Umbilical cord (tissue), 2 donors: ENCODE measurements at places on chromosomes 1 and 21. TPM values are rescaled to one million over a fixed set of nuclear protein-coding genes. Genes with fewer than 3 reads are reported as not detected.
A peak's percentile ranks its signal among the peaks of the same experiment; 100 is the strongest.

Gene SPRR2A
- total RNA-seq, result not detected

DNA sequence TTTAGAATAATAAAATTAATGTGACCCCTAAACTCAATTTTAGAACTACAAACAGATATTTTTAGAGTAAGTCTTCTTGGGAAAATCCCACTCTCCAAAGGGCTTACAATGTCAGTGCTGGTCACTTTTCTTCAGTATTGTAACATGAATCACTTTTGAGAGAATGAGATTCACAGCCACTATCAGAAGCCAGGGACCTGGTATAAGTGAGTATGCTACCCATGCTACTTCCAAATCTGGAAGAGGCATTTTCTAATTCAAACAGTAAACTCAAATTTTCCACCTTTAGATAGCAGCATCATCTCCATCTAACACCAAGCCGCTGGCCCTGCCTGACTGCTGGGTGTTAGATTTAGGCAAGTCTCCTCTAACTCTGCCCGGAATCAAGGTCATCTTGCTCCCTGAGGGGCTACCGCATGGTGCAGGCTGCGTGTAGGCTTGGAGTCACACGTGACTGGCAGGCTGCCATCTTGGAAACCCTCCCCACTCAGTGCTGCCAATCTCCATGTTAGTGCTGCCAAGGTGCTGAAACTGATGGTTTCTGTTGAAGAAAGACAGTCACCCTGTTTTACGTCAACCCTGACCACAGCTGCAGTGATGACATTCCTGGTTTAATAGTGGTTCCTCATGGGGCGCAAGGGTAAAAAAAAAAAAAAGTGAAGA, 882.9 kb upstream of the B3GALT2 start:
- DNase-seq, result no peak

DNA sequence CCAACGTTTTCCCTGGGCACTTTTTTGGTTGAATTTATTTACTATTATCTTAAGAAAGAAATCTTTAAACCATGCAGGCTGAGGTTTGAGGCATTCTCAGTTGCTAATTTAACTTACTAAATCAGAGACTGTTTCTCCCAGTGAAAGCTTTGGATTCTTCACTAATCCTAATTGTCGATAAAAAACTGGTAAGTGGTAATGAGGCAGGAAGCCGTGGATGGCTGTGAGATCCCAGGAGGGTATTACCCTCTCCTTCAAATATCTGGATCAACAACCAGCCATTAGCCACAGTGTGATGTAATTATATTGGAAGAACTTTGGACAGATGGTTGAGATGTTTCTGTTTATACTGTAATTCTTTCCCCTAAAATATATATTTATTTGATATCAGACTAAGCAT, 485.0 kb downstream of the DISC1 start:
- DNase-seq, result no peak

Gene MTARC1
- 7.7 TPM for total RNA-seq

DNA sequence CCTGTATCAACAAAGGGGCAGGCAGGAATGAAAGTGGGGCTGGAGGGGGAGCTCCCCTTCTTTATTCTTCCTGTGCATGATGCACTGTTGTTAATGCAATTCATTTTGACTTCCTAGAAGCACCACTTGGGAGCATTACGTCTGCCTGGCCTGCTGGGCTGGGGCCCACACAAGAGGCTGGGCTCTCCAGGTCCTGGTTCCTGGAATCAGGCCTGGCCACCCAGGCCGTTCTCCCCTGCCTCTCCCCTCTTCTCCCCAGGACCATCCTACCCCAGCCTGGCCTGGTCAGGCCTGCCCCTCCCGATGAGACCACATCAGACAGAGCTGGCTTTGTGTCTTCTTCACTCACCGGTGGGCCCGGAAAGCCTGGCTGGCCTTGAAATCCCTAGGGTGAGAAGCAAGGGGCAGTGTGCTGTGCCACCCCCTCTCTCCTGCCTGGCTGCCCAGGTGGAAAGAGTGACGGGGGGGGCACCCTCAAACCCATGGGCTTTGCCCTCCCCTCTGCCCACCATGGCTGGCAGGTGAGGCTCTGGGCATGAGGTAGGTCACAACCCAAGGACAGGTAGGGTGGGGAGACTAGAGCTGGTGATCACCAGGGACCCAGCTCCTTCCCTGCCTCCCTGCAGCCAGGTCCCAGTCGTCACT, 20.7 kb upstream of the PEF1 start:
- peak; percentile 43 for DNase-seq

Gene CDC20
- 1.4 TPM for total RNA-seq

DNA sequence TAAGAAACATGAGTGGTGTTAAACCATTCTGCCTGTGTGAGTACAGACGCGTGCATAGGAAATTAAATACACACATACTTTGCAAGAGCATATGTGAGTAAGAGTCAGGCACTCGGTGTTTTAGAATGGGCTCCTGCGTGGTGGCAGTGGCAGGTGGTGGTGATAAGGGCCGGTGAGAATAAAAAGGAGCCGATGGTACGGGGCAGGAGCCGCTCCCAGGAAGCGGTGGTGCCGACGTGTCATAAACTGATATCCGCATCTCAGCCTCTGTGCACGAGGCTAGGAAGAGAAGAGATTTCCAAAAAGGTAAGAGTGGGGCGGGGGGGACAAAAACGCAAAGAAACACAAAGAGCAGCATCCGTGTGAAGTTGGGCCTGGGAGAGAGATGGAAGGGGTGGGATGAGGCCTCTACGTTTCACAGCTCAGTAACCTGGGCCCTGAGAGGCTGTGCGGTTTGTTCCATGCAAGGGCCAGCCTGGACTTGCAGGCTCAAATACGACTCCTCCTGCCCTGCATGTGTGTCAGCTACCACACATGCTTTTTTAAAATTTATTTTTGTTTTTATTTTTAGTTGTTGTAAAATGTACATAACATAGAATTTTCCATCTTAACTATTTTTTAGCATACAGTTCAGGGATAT, 127.7 kb upstream of the COL6A1 start:
- DNase-seq, result no peak

DNA sequence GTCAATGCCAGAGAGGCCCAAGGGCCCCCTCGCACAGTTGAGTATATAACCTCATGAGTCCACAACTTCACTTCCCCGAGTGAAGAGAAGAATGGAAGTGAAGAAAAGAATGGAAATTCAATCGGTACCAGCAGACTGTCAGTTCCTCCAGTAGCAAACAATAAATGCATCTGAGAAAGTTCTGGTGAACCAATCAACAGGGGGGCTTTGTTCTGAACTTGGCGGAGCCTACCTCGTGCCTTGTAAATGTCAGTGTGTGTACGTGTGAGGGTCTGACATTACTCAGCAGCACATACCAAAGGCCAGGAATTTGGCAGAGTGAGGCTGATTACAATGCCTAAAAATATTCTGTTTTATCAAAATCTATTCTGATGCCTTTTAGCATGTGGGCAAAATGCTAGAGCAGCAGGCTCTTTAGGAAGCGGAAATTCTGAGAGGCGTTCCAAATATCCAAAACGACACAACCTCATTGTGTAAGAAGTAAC, 238.5 kb downstream of the LTN1 start:
- peak; percentile 93 for DNase-seq

Gene SHISA4
- 50.8 TPM for total RNA-seq

DNA sequence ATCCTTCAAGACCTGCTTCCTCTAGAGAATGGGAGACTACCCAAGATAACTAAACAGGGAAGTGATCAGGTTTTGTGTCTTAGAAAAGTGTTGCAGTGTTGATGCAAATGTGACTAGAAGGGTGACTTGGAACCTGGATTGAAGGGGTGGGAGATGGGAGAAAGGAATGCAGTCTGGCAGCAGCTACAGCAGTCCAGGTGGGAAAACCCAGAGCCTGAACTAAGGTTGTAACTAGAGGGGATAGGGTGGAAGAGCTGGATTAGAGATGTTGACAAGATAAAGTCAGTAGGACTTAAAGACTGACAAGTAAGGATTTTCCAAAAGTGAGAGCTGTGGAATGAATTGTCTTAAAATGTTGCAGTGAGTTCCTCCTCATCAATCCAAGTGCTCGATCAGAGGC, 7.1 kb upstream of the SHISA4 start:
- DNase-seq, result no peak

Gene DNAH14
- 26.5 TPM for total RNA-seq

DNA sequence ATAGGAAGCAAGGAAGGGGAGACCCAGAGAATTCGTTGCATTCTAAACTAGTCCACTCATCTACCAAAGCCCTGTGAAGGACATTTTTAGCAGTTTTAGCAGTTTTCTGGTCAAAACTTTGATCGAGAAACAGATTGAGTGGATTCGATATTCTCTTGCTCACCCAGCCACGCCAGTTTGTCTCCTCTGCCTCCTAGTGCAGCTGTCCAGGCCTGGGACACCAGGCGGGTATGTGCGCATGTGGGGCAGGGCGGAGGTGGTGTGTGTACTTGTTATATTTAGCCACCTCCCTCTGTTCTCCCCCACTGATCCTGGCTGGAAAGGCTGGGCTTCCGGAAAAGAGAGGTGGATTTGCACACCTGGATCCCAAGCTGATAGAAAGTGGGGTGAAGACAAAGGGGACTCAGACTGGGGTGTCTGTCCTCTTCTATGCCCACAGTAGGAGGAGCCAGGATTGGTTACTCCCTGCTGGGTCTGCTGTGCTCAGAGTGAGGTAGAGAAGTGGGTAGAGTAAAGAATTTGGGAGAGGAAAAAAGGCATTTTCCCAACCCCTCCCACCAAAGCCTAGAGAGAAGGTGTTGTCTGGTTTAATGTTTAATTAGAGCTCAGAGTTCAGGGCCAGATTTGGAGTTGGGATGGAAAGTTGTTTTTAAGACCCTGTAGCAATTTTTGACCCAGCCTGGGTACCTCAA, 3.8 kb downstream of the LMNA start:
- DNase-seq, result no peak

GRCh38 chr1:86997538-86997937, 83.1 kb downstream of the HS2ST1 start:
- no peak for DNase-seq

Gene PLA2G2F
- total RNA-seq, result 1.2 TPM

DNA sequence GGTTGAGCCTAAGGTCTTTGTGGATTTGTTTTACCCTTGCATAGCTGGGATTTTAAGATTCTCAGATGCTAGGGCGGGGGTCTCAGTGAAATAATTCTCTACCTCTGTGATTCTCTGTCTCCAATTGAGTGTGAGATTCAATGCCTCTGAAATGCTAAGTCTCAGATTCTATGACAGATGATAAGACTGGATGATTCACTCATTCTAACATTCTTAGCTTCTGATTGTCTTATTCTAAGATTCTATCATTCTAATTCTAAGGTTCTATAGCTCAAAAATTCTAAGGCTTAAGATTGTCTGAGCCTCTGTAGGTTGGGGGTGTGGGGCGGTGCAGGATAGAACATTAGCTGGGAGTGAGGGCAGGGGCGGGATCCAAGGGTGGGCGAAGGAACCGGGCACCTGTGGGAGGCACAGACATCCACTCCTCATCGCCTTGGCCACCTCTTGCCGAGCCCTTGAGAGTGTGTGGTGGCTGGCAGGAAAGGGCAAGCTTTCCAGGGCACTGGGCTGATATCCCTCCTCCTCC, 29.5 kb downstream of the ADGRB2 start:
- DNase-seq, result no peak

GRCh38 chr1:232029315-232029714, 402.7 kb downstream of the DISC1 start:
- no peak for DNase-seq

Gene TPTE
- total RNA-seq, result 2.9 TPM

GRCh38 chr1:18123467-18123992, 15.9 kb downstream of the IGSF21 start:
- DNase-seq, result no peak

DNA sequence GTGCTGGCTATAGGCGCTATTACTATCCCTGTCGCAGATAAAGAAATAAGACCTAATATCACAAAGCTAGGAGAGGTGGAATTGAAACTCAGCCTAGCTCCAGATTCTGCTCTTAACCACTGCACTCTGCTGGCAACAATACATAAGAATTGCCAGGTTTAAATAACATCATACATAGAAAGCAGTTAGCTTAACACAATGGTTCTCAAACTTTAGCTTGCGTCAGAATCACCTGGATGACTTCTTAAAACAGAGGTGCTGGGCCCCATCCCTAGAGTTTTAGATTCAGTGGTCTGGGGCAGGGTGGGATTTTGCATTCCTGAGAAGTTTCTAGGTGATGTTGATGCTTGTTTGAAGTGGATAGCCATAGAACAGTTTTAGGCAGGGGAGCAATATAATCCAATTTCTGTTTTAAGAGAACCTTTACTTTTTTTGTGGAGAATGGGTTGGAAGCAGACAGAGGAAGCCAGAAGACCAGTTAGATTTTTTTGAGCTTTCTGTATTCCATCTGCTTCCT, 1.1 kb upstream of the POMGNT1 start:
- DNase-seq, result no peak

- DNase-seq, result no peak
Observed at GRCh38 chr1:180503280-180503862, 994 bp upstream of the ACBD6 start.

DNA sequence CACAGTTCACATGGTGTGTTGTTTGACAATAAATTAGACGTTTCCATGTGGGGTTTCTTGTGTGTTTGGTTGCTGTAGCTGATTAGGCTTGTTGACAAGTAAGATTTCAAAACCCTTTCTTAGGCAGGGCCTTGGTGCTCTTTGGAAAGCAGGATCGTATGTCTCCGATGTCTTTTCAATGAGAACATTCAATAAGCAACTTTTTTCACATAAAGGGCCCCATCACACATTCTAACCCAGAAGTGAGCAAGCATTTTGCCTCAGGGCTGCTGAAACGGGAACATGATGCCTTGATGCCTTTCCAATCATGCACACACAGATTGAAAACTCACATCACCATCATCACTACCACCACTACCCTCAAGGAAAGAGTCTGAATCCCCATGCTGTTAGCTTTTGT, 33.1 kb downstream of the LPAR3 start:
- no peak for DNase-seq

DNA sequence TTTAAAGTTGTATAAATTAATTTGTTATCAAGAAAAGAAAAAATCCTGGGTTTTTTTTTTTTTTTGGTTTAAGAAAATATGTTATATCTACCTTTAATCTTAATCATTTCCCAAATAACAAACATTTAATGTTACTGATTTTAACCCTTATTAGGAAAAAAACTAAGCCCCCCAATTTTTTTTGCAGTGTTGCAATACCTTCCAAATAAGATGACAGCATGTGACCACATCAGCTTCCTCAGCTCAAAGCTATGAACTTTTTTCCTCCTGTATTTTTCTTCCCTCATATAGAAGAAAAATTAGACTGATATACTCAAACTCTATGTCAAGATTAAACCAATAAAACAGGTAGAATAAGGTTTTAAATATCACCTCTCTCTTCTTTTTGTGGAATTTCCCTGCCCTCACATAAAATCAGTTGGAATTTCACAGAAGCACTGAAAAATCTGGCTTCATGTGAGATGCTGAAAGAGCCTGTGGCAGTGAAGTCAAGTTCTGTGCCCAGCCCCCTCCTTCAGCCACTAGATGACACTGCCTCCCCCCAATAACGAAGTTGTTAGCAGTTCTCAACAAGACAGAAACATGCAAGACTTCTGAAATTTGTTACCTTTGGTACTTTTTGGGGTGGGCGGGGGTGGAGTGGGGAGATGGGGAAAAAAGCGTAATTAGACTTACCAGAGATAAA, 9.6 kb upstream of the SMYD2 start:
- DNase-seq, result peak; percentile 71
